BE2C (cell line): ENCODE measurements at places on chromosomes 16 and 17.
A peak's percentile ranks its signal among the peaks of the same experiment; 100 is the strongest.

DNA sequence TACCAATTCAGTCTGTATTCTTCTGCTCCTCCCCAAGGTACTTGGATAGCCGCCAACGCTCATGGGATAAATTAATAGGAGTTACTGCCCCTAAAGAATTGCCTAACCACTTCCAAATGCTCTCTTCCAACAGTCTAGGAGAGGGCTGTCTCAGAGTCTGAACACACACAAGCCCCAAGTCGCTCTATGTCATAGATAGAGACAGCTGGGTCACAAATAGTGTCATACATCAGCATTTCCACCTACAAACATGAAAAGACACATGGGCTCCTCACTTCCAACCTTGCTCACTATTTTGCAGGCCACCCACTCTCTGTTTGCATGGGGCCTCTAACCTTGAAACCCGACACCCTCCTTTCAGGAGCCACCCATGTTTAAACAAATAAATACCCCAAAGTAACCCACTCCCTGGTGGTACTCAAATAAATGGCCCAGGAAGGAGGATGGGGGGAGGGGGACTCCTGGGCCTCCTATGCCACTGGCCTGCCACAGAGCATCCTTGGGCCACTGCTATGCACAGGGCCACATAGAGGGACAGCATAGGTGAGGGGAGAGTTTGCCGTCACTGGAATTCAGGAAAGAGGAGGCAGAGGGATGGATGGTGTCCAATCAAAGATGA is 265.9 kb downstream of the SOX9 start:
- DNase-seq = peak; percentile 44

- peak; percentile 51 for DNase-seq
Measured at GRCh38 chr16:31215287-31216162, 1.4 kb downstream of the PYDC1 start.

DNA sequence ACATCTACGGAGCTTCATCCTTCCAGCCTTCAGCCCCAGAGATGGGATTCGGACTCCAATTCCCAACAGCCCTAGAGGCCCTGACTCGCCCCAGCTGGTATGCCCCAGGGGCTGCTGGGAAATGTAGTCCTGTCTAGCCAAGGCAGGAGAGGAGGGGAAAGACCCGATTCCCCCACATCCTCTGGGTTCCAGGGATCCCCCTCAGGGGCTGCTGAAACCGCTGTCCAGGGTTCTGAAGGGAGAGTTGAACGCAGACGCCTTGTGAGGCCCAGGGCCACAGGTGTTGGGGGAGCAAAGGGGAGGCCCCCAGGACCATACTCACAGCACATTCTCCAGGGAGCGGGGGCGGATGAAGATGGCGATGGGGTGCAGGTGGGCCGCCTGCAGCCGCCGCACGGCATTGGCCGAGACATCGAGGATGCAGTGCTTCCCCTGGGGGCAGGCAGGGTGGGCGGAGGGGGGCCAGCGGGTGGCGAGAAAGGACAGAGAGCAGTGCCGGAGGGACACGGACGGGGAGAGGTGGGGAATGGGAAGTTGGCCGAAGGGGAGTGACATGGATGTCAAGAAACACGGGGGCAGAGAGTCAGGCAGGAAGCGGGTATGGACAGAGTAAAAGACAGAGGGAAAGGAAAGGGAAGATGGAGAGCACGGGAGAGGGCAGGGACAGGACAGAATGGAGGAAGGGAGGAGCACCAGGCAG is 12.6 kb upstream of the ASGR1 start:
- peak; percentile 66 for DNase-seq

- no peak for DNase-seq
Measured at GRCh38 chr17:76673729-76674128, 30.2 kb upstream of the ST6GALNAC1 start.

GRCh38 chr16:23015580-23015979 is 133.7 kb downstream of the USP31 start:
- no peak for DNase-seq

- DNase-seq = peak; percentile 68
Measured at GRCh38 chr17:62627219-62627903, at the start of gene MRC2. TSS of gene MRC2 (plus strand) at chr17:62627670. CDS start at chr17:62627803, 133 bp downstream.

DNA sequence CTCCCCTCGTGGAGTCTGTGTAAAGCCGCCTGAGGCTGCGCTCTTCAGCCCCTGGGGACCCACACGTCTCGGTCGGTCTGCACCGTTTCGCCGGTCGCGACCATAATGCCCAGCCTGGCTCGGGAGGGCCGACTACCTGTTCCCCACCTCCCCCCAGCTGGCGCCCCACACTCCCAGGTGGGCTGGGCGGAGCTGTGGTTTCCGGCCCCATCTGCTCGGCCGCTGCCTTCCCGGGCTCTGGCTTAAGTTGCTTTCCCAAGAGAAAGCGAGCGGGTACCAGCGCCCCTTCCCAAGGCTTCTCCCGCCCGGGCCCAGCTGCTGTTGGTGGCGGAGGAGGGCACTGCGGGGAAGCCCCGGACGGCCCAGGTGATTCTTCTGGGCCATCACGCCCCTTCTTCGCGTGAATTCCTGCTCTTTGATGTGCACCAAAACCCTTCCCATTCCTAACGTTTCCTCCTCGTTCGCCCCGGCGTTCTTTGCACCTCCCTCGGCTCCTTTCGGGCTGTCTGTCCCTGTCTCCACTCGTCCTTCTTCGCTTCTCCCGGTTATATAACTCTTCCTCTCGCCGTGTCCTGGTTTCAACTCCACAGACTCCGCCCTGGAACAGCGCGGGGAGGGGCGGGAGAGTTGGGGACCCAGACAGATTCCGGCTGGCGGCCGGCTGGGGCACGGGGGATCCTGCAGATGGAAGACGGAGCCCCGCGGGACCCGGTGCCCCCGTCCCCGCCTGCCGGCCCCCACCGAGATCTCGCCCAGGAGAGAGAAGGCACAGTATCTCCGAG is 2.0 kb downstream of the KDM6B start:
- peak; percentile 68 for DNase-seq

GRCh38 chr17:59651346-59651745 is 31.7 kb downstream of the CLTC start:
- no peak for DNase-seq

GRCh38 chr17:78958641-78959127 is 21.0 kb downstream of the LGALS3BP start:
- DNase-seq = no peak

DNA sequence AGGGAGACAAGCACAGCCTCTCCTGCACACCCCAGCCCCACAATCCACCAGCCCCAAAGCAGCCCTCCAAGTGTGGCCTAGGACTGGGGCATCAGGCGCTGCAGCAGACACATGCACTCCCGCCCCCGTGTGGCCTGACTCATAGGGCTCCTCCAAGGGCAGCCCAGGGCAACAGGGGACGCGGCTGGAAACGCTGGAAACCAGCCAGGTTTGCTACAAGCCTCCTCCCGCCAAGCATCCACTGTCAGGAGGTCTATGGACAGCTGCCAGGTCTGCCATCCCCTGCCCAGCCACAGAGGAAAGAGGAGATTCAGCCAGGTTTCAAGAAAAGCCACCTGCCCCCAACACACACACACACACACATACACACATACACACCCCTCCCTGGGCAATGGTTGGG is 25.8 kb downstream of the SRCIN1 start:
- peak; percentile 98 for DNase-seq

- no peak for DNase-seq
Measured at GRCh38 chr17:77296769-77297409, 156.1 kb downstream of the SEC14L1 start.

DNA sequence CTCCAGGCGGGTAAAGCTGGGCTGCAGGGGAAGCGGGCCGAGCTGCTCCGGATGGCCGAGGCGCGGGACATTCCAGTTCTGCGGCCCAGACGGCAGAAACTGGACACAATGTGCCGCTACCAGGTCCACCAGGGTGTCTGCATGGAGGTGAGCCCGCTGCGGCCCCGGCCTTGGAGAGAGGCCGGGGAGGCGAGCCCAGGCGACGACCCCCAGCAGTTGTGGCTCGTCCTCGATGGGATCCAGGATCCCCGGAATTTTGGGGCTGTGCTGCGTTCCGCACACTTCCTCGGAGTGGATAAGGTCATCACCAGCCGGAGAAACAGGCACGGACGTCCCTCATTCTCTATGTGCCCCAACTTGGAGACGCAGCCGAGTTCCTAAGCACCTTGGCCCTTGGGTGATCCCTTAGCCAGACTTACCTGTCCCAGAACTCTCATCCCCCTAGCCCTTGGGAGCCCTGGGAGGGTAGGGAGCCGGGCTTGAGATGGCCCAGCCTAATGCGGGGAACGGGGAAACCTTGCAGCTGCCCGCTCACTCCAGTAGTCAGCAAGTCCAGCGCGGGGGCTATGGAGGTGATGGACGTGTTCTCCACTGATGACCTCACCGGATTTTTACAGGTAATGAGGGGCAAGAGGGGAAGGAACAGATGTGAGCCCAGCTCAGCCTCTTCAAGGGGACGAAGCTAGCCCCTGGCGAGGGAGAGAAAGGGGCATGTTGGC is 806 bp downstream of the MRM1 start:
- DNase-seq = no peak

DNA sequence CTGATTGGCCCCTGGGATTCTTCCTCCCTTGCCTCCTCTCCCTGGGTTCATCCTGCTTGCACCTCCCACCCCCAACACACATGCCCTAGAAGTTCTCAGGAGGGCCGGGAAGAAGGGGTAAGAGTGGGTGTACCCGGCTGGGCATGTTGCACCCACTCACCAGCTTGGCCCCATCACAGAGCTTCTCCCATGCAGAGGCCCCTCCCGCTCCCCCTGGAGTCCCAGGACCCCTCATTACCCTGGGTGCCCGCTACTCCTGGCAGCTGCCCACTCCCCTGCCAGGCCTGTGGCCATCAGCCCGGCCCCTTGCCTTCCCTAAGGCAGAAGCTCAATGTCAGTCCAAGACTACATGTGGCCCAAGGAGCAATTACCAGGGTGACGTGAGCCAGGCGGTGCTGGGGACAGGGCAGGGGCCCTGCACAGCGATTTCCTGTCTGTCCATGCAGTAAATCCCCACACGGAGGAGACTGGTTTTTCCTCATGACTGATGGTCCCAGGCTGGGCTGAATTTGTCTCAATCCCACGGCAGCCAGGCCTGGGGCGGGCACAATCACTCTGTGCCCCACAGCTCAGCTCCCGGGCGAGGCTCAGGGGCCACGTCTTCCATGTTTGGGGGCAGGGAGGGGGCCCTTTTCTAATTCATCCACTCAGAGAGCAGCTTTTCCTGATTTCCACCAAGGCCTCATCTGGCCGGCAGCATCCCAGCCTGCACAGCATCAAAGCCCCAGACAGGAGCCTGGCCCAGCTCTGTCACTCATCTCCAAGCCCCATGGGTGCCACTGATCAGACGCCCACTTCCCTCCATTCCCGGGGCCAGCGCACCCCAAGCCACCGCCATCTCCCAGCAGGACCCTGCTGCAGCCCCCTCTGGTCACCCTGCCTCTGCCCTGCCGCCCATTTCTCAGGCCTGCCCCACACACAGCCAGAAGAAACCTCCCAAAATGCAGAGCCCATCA is 234.7 kb downstream of the KATNIP start:
- DNase-seq = no peak
